ENCODE measurements at places on chromosomes 4 and X. TPM values are rescaled to one million over a fixed set of nuclear protein-coding genes. Genes with fewer than 3 reads are reported as not detected.
A peak's percentile ranks its signal among the peaks of the same experiment; 100 is the strongest.

SUPT20HL1 gene
- not detected for total RNA-seq

GRCh38 chr4:13331827-13332226 lies 152.3 kb downstream of the RAB28 start:
- no peaks in the 10 kb centered on the region for H3K27me3 ChIP-seq
- no peaks in the 10 kb centered on the region for H3K4me1 ChIP-seq
- no peak overlapping the region for H3K4me3 ChIP-seq
- no peak for DNase-seq

- H3K4me3 ChIP-seq: no peak overlapping the region
- peaks cover 15% of the 10 kb centered on the region for H3K4me1 ChIP-seq
- DNase-seq: no peak
- no peaks in the 10 kb centered on the region for H3K36me3 ChIP-seq
- H3K27ac ChIP-seq: no peak overlapping the region
These were observed 8.3 kb upstream of the PF4V1 start for GRCh38 chr4:73844806-73845205.

DNA sequence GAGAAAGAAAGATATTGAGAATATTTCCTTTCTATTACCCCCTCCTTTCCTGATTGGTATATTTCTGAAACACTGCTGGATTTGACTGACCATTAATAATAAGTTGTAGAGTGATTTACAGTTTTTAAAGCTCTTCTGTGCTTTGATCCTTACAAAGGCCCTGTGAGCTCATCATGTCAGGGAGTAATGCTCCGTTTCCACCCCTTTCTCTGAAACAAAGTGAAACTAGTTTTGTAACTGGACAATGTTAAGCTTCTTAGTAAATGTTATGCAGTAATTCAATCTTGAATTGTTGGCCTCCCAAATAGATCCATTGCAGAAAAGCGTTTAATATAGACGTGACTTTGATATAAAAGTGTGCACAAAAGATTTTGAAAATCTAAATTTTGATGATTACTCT lies 190.1 kb upstream of the GNPDA2 start:
- peaks cover 3% of the 10 kb centered on the region for H3K27me3 ChIP-seq

NHS gene
- 0.14 TPM for total RNA-seq

- H3K36me3 ChIP-seq: no peaks in the 10 kb centered on the region
- no peak for DNase-seq
- H3K27ac ChIP-seq: no peak overlapping the region
- no peak overlapping the region for H3K4me3 ChIP-seq
These were observed 433.7 kb upstream of the AMOT start for GRCh38 chrX:113274345-113274744.

DNA sequence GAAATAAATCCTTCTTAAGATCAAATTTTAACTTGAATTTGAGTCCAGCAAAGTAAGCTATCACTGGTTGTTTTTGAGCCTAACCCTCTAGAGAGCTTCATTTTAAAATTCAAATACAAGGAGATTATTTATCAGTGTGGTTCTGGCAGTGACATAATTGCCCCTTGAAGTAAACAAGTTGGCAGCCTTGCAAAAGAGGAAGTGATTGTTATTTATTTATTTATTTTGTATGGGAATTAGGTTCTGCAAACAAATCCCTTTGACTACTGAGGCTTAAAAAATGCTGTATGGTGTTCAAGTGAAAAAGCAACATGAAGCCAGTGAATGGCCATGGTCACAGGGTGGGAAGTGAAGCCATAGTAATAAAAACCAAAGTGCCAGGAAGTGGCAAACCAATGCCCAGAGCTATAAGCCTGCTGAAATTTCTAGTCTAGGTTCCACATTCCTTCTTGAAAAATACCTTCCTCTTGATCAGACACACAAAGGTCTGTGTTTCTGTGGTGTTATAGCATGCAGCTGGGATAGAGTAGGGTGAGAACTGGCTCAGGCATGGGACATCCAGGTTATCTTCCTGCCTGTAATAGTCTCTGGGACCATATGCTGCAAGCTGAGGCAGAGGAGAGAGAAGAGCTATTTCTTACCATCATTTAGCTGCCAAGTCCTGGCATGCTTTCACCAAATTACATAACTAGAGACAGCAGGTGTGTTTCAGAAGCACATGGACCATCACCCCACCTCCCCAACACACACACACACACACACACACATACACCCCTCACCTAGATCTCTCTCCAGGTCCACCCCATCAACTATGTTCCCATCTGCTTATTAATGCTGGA lies 47.1 kb upstream of the TSPAN7 start:
- no peaks in the 10 kb centered on the region for H3K27me3 ChIP-seq
- H3K4me3 ChIP-seq: no peak overlapping the region
- no peaks in the 10 kb centered on the region for H3K4me1 ChIP-seq

DNA sequence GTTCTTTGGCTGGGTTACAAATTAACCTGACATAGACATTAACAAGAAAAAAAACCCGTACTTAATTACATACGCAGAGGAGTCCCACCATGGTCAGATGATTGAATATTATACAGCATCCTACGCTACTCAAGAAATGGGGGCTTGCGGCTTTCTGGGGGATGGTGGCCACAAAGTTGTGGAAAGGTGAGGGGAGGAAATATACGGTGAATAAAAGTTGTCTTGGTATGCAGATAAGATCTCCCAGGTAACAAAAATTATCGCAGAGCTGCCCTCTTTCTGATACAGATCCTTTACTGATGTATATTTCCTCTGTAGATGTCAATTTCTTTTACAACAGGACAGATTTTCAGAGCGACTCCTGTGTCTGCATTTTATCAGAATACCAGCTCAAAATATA lies 890 bp downstream of the DCAF16 start:
- H3K4me3 ChIP-seq: peak overlapping the region; percentile 86
- peaks cover 33% of the 10 kb centered on the region for H3K4me1 ChIP-seq
- peak overlapping the region; percentile 89 for H3K27ac ChIP-seq

CENPE gene
- total RNA-seq: 0.25 TPM

ERCC6L gene
- 4.7 TPM for total RNA-seq

CCDC120 gene
- total RNA-seq: 1.9 TPM

FAM184B gene
- total RNA-seq: not detected

- H3K27ac ChIP-seq: peak overlapping the region; percentile 8
- H3K4me3 ChIP-seq: no peak overlapping the region
- no peaks in the 10 kb centered on the region for H3K27me3 ChIP-seq
- H3K36me3 ChIP-seq: no peaks in the 10 kb centered on the region
- H3K4me1 ChIP-seq: no peaks in the 10 kb centered on the region
These were observed 17.0 kb upstream of the ARHGAP24 start for GRCh38 chr4:85457752-85458467.

- no peak overlapping the region for H3K4me3 ChIP-seq
- no peak overlapping the region for H3K27ac ChIP-seq
- no peaks in the 10 kb centered on the region for H3K36me3 ChIP-seq
- DNase-seq: no peak
- no peaks in the 10 kb centered on the region for H3K4me1 ChIP-seq
- H3K27me3 ChIP-seq: no peaks in the 10 kb centered on the region
These were observed 241.1 kb upstream of the TLL1 start for GRCh38 chr4:165631912-165632311.

GIMD1 gene
- total RNA-seq: not detected

GRCh38 chr4:116223040-116223732 lies 862.2 kb downstream of the TRAM1L1 start:
- no peaks in the 10 kb centered on the region for H3K36me3 ChIP-seq
- H3K27ac ChIP-seq: no peak overlapping the region
- DNase-seq: no peak
- no peak overlapping the region for H3K4me3 ChIP-seq
- H3K4me1 ChIP-seq: no peaks in the 10 kb centered on the region

DNA sequence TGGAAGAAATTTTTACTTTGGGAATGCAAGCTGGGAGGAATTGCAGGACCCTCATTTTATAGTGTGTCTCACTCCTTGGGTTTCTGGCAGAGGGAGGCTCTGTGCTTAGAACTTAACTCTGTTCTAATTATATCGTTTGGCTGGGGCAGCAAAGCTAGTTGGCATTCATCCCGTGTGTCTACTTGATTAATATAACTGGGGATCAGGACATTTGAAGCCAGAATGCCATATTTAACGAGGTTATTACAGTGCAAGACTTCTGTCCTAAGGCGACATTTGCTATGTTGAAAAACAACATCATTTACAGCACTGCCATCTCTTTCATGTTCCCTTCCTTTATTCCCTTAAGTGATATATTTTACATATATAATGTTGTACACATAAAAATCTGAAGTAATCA lies 179.1 kb upstream of the TBC1D9 start:
- no peak overlapping the region for H3K27ac ChIP-seq
- H3K27me3 ChIP-seq: no peaks in the 10 kb centered on the region
- H3K36me3 ChIP-seq: no peaks in the 10 kb centered on the region
- no peak for DNase-seq
- no peak overlapping the region for H3K4me3 ChIP-seq

DNA sequence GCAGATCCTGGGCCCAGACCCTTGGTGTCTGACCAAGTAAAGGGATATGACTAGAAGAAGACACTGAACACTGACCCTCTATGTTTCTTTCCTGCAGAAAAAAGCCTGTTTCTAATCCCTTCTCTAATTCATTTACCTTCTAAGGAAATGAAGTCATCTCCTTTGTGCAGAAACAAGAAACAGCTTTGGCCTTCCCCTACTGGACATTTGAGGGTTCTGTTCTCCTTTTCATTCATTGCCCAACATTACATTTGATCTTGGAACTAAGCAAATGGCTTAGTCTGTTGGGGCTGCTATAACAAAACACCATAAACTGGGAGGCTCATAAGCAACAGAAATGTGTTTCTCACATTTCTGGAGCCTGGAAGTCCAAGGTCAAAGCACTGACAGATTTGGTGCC lies 20.0 kb downstream of the HCCS start:
- DNase-seq: no peak
- no peaks in the 10 kb centered on the region for H3K36me3 ChIP-seq
- H3K27me3 ChIP-seq: no peaks in the 10 kb centered on the region
- H3K27ac ChIP-seq: no peak overlapping the region
- H3K4me3 ChIP-seq: no peak overlapping the region
- no peaks in the 10 kb centered on the region for H3K4me1 ChIP-seq

ATG4A gene
- total RNA-seq: 19.8 TPM

- H3K36me3 ChIP-seq: no peaks in the 10 kb centered on the region
- H3K4me1 ChIP-seq: no peaks in the 10 kb centered on the region
- no peak overlapping the region for H3K4me3 ChIP-seq
- no peak for DNase-seq
These were observed 55.0 kb downstream of the ANXA3 start for GRCh38 chr4:78606530-78607095.

DNA sequence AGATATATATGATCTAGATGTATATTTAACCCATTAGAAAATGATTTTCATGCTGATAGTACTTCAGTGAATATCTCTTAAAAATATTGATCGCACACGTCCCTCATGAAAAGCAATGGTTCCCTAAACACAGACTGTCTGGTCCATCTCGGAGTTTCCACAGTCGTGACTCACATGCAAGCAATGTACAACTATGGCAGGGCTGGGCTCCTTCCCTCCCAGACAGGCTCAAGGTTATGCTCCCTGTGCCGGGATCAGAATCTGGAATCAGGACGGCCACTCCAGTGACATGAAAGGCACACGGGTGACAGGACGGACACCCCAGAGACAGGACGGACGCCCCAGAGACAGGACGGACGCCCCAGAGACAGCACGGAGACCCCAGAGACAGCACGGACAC lies 40.2 kb upstream of the PPP2R3B start:
- H3K4me1 ChIP-seq: no peaks in the 10 kb centered on the region
- H3K4me3 ChIP-seq: no peak overlapping the region
- no peak for DNase-seq
- H3K27ac ChIP-seq: no peak overlapping the region
- H3K36me3 ChIP-seq: no peaks in the 10 kb centered on the region
- H3K27me3 ChIP-seq: no peaks in the 10 kb centered on the region
